ENCODE measurements at places on chromosomes 7 and 10.

- no peak for DNase-seq
Observed at GRCh38 chr10:122567056-122567660, 6.6 kb downstream of the DMBT1 start.

DNA sequence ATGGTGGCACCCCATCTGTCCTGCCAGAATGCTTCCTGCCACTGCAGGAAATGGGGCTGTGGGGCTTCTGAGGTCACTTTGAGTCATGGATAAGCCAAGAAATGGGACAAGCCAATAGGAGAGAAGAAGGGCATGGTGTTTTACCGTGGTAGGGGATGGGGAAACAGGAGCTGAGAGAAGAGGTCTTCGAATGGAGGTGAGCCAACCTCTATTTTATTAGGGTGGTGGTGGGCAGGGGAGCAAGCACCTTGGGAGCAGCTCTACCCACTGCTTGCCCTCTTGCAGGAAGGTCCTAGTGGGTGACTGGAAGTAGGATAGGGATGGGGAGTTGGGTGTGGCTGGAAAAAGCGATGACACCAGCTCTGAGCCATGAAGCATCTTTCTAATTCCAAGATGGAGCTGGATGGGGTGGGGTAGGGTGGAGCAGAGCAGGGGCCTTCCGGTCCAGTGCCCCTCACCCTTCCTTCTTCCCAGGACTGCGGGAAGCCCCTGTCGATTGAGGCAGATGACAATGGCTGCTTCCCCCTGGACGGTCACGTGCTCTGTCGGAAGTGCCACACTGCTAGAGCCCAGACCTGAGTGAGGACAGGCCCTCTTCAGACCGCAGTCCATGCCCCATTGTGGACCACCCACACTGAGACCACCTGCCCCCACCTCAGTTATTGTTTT lies 9.1 kb downstream of the ZYX start:
- no peak for DNase-seq

- no peak for DNase-seq
Observed at GRCh38 chr10:51748959-51749358, 49.6 kb upstream of the CSTF2T start.

GRCh38 chr10:124534231-124534798 lies 72.7 kb downstream of the LHPP start:
- DNase-seq = no peak

DNA sequence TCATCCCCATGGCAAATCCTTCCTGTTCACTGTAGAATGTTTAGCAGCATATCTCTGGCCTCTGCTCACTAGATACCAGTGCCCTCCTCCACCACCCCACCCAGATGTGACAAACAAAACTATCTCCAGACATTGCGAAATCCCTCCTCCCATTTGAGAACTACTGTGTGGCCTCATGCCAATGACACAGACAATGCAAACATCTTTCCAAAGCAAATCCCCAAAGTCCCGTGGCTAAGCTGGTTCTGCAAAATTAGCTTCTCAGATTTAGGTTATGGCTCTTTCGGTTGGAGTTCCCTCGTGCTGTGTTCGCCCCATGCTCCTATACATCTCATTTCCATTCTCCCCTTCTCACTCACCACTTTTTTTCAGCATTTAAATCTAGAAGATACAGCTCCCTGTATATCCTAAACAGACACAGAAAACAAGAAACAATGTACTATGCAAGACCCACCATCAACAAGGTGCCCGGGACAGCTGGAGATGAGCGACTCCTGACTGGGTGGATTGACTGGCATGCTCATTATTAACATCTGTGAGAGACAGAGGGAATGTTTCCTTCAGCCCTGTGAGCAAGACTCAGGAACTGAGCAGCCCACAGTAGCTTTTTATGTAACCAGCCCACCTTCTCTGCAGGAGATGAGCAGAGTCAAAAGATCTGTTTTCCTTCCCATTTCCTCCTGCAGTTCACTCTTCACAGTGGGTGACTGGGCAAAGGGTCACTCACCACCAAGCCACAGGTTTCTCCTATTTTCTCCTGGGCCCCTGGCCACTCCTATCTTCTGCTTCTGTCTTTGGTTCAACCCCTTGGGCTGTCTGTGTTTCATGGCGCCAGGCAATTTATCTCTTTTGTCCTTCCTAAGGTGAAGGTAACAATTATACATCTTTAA lies 225.7 kb upstream of the AOAH start:
- no peak for DNase-seq

DNA sequence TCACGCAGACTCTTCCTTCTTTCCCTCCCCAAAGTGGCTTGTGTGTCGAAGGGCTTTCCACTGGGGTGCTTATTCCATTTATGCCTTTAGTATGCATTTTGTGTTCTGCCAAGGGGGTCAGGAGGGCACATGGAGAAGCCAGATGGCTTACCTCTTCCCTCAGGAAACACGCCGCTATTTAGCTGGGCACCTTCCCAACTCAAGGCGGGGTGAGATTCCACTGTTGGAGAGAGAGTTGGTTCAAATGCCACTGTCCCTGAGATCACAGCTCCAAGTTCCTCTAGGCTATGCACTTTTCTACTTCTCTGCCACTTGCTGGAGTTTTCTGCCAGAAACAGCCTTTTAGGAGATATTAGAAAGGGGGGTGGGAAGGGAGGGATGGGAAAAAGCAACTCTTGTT lies 1091.8 kb downstream of the LRMDA start:
- DNase-seq = no peak

DNA sequence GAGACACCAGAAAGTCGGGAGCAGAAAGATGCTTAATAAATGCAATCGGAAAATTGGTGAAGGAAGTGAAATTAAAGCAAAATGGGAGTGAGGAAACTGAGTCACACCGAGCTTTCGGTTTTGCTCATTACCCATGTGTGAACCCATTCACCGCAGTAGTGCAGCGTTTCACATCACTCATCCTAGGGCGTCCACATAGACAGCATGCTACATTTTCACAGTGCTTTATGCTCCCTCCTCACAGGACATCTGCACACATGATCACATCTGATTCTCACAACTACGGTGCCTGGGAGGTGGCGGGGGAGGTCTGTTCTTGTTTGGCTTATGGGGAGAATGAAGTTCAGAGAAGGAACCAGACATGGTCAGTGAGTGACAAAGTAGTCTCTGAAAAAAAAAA lies 36.6 kb upstream of the ATP6V0A4 start:
- no peak for DNase-seq

DNA sequence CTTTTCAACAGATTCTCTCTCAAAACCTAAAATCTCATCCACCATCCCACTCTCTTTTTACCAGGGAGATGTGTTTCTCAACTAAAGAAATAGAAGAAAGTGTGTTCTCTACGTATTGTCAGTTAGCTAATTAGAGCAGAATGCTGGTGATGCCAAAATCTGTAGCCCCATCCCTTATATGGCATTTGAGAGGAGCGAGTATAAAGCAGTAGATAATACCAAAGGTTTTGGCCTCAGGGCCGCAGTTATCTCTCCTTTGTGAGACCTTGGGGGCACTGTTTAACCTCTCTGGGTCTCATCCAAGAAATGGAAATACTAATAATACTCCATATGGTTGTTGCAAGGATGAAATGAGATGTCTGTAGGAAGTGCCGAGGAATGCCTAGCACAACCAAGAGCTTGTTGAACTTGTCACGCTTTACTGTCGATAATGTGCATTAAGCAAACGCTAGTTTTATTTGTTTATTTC lies 456 bp upstream of the DLD start:
- no peak for DNase-seq

DNA sequence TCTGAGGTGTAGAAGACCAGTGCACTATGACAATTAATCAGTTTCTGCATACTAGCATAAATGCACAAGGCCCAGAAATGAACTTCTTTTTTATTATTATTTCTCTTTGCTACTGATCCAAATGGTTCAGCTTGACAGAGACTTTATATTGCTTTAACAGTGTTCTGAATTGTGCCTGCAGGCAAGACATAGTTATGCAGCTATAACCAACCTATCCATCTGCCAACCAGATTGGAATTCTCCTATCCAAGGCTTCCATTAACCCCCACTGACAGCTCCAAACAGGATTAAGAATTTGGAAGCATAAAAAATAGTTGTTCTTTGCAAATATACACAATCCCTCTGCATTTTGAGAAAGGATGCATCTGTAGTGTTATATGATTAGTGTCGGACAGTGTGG lies 98.2 kb downstream of the BTRC start:
- DNase-seq = no peak

DNA sequence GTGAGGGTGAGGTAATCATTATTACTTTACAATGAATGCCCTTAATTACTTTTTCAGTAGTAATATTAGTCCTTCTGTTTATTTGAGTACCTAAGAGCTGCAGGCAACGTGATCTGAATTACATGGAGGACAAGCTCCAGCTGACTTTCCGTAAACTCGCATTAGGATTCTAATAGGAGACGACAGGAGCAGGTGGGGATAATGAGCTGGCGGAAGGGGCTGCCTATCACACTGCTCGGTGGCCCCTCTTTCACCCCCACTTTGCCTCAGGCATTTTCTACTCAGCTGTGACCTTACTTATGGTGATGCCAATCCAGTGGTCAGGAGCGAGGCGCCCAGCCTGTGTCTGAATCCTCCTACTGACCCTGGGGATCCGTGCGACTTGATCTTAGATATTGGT lies at the start of gene C7orf33:
Gene C7orf33 (plus strand): TSS at position 296 of the 400 bp plus-strand sequence. CDS start 160 bp downstream, outside the sequence.
- DNase-seq = no peak

- DNase-seq = no peak
Observed at GRCh38 chr10:351770-352334, 216.6 kb downstream of the ZMYND11 start.

DNA sequence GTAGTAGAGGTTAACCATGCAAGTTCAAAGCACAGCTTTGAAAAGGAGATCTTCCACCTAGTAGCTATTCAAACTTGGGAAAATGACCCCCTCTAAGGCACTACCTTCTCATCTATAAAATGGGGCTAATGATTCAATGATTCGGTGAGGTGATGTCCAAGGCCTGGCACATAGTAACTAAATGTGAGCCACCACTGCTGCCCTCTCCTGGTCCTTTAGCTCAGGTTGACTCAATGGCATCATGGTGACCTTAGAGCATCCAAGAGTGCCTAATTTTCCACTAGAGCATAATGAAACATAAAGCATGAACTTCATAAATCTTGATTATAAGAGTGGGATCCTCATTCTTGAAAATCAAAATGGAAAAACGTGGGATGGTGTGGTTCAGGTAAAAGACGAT lies 16.3 kb upstream of the PLCE1 start:
- DNase-seq = no peak

GRCh38 chr10:43078986-43079273 lies 2.1 kb downstream of the RET start:
- DNase-seq = no peak

DNA sequence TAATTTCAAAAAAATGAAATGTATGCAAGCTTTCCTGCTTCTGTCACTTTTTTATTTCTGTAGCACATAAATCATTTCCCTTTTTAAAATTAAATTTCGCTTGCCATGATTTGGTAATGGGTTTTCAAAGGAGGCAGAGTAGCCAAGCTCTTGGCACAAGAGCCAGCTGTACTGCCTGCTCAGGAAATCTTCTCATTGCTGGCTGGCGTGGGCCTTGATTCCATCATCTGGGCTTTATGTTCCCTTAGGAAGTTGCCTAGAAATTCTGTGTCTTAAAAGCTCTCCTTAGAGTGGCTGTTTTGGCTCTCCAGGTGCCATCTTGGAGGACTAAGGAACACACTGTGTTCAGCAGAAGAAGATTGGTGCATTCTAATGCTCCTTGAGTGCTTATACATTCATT lies 107.4 kb downstream of the ARID5B start:
- DNase-seq = no peak

- DNase-seq = no peak
Observed at GRCh38 chr7:139094596-139094995, 14.9 kb downstream of the ZC3HAV1 start.

DNA sequence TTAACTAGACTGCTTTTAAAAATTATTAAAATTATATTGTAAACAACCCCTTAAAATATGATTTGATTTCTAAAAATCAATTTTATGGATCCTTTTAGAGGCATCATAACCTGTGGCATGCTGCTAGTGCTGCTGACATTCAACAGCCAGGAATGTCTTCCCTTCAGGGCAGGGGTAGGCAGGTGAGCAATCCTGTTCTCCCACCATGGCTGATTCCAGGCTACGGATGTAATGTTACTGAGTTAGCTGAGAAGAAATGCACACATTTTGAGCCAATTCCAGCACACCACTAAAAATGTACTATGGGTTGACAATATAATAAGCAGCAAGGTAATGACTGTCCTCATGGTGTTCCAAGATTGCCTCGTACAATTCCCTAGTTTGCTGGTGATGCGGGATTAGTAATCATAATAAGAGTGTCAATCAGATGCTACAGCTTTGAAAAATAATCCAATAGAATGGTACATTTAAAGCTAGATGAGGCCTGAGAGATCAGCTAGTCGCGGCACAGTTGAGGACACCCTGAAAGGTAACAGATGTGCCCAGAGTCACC lies 108.7 kb upstream of the PRR15 start:
- DNase-seq = no peak

- no peak for DNase-seq
Observed at GRCh38 chr7:118009419-118009818, 136.2 kb upstream of the CTTNBP2 start.

- DNase-seq = no peak
Observed at GRCh38 chr7:140238778-140239652, 62.2 kb upstream of the KDM7A start.

DNA sequence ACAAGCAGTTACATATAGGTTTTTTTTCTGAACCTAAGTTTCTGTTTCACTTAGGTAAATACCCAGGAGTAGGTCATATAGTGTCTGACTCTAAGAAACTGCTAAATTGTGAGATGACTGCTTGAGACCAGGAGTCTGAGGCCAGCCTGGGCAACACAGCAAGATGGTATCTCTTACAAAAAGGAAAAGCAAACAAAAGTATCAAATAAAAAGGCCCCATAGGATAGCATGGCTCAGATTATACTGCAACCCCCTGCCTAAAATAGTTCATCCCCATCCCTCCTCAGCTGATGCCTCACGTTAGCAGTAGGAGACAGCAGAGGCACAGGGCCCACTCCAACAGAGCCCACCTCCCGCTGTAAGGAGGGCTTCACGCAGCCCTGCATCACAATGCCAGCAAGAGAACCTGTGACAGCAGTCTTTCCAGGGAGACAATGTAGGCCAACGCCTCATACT lies 90.3 kb downstream of the SRPK2 start:
- DNase-seq = no peak

DNA sequence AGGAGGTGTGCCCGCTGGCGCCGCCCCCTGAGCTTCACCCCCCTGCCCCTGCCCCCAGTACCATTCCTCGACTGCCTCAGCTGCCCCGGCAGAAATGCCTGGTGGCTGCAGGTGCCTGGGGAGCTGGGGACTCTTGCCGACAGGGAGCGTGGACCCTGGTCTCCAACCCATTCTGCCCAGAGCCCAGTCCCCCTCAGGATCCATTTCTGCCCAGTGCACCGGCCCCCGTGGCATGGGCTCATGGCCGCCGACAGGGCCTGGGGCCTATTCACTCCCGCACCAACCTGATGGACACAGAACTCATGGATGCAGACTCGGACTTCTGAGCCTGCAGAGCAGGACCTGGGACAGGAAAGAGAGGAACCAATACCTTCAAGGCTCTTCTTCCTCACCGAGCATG lies 12.7 kb upstream of the AHCYL2 start:
- no peak for DNase-seq

- no peak for DNase-seq
Observed at GRCh38 chr10:118956802-118957442, 72.6 kb upstream of the NANOS1 start.

Measured in esophagus squamous epithelium (tissue), 5 donors.